ENCODE measurements at places on chromosomes 3 and 15.
A peak's percentile ranks its signal among the peaks of the same experiment; 100 is the strongest.

DNA sequence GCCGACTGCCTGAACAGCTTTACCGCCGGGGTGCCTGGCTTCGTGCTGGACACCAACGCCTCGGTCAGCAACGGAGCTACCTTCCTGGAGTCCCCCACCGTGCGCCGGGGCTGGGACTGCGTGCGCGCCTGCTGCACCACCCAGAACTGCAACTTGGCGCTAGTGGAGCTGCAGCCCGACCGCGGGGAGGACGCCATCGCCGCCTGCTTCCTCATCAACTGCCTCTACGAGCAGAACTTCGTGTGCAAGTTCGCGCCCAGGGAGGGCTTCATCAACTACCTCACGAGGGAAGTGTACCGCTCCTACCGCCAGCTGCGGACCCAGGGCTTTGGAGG is 815 bp downstream of the SPINT1 start:
- no peak for DNase-seq

DNA sequence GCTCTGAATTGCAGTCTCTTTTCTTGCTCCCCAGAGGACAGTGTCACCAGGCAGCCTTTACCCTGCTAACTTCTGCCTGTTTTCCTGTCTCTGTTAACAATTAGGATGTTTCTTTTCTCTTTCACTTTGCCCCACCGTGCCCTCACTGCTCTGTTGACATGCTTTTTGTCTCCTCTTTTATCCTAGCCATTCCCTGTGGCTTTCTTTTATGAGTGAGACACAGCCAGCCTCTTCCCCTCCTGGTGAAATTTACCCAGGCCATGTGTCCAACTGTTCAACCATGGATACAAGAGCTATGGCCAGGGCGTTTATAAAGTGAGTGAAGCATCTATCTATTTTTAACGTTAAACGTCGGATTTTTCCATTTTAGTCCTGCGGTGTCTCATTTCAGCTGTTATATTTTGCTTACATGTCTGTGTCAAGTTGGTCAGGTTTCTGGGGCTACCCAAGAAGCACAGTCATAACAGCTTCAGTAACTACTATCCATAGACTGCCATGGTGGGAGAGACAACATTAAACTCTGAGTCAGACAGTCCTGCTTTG is 443.2 kb upstream of the AZI2 start:
- no peak for DNase-seq

GRCh38 chr15:61011576-61012336 is 217.3 kb downstream of the RORA start:
- no peak for DNase-seq

DNA sequence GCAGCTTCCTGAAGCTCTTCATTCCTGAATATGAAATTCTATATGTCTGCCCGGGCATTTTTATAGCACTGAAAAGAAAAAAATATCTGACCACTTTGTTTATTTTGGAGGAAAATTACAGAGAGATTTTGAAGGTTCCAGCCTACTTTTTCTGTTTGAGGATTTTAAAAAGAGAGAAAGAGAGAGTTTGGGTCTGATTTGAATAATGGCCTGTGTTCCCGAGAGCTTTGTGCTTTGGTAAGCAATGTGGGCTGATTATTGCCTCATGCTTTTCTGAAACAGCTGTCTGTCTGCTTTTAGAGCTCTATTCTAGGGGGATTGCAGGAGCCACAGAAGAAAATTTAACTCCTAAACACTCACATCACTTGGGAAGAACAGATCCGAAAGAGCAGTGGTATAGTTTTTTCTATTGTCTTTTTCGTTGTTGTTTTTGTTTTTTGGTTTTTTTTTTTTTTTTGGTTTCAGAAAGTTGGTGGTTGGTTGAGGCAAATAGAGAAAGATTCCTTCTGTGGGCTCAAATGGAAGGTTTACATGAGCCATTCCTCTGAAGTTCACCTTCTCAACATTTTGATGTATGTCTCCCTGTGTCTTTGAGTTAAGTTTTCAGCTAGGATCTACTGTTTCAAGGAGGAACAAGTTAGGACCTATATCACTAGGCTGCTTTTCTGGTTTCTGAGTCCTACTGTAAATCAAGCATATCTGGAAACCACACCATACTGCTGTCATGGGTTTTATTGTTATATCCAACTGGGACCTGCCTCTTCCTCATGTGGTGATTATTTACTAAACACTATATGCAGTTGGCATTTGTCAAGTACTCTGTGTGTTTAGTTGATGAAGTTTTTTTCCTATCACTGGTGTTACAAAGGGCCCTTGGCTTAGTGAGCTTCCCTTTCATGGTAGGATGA is 178.9 kb downstream of the KCNMB2 start:
- peak; percentile 76 for DNase-seq

DNA sequence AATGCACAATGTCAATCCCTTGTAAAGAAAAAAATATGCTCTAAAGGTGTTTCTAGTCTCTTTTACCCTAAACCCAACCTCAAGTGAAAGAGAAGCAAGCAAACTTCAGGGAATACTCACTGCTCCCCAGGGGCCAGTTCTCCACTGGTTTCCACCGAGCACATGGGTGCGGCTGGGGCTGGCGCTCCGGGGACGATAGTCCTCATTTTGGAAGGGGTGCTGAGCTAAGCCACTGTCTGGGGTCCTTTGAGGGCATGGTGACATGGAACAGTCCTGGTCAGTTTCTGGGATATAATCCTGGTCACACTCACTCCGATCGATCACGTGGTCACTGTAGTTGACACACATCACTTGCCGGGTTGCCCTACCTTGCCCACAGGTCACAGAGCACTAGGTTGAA is 86.0 kb downstream of the ADAMTS9 start:
- DNase-seq = no peak

GRCh38 chr3:55724821-55725220 is 237.7 kb upstream of the WNT5A start:
- no peak for DNase-seq

DNA sequence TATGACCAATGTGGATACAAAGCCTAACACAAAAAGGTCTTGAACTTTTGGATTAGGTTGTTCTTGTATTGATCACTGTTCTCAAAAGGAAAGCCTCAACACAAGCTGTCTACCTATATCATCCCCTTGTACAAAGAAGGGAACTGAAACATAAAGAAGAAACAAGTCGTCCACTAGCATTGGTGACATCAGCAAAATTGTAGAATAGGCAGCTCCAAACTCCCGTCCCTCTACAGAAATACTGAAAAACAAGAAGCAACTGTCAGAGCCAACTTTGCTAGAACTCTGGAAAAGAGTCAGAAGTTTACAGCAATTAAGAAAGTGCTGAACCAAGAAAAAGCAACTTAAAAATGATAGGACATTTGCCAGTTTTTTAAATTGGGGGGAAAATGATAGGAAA is 7.5 kb upstream of the NR1I2 start:
- DNase-seq = no peak

DNA sequence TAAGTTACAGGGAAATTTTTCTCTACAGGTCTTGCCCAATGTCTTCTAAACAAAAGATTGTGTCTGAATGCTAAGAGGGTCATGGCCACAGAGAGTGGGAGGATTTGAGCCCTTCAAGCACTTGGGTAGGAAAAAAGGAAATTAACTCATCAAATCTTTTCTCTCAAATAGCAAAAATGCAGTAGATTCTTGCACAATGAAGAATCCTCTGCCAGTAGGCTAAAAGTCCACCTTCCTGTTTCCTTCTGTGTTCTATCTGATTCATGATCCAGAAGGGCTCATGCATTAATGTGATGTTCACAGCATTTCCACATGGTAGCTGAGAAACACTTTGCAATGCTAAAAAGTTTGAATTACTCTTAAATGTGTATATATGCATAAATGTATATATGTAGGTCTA is 177.1 kb downstream of the CD47 start:
- peak; percentile 9 for DNase-seq

GRCh38 chr15:98076021-98076816 is 115.7 kb downstream of the ARRDC4 start:
- DNase-seq = peak; percentile 4

DNA sequence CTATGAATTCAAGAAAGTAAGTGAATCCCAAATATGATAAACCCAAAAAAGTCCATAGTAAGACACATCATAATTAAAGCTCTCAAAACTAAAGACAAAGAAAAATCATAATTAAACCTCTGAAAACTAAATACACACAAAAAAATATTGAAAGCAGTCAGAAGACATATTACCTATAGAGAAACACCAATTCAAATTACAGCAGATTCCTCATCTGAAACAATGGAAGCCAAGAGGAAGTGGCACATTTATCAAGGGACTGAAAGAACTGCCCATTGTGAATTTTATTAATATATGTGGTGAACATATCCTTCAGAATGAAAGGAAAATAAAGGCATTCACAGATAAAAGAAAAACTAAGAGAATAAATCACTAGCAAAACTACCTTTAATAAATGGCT is 128.2 kb downstream of the SCAPER start:
- DNase-seq = no peak

- no peak for DNase-seq
These were observed 7.0 kb upstream of the VIPR1 start for GRCh38 chr3:42495393-42495792.

DNA sequence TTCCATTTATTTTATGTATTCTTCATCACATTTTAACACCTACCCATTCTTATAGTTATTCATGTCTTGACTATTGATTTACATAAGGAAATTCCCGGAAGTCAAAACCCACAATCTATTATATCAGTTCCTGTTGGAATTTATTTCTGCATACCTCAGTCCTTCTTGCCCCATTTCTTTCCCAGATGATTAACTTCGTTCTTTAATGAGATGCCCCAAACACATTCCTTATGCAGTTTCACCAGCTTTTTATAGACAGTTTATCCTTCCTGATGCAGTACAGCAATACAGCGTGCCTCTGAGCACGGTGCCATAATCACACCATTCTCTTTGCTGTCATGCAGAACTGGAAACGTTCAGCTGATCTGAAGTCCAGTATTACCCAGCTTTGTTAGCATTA is 175.8 kb upstream of the NANOGP8 start:
- no peak for DNase-seq

DNA sequence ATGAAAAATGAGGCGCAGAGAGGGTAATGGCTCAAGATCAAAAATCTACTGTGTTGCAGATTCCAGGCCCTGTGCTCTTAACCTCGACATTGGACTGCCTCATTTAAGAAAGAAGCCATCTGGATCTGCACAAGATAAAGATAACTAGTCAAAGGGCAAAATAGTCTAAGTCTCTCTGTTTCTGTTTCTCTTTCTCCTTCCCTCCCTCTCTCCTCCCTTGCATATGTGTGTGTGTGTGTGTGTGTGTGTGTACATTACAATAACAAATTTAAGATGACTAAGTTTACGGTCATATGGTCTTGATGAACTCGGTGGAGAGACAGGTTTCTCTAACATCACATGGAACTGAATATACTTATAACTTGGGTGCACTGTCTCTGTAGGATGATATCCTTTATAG is 69.2 kb downstream of the MEIS2 start:
- no peak for DNase-seq

DNA sequence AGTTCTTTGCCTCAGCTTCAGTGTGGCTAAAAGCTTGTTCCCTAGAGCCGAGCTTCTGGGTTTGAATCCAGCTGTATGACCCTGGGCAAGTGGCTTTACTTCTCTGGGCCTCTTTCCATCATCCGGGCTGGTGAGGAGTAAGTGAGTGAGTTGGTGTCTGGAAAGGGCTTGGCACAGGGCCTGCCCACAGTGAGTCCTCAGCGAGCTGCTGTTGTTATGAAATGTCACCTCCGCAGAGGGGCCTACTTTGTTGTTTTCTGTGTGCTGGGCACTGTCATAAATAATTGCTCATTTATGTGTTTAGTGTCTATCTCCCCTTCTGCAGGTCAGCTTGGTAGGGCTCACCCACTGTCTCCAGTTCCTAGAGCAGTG is 31.7 kb downstream of the SLC6A6 start:
- DNase-seq = peak; percentile 37

DNA sequence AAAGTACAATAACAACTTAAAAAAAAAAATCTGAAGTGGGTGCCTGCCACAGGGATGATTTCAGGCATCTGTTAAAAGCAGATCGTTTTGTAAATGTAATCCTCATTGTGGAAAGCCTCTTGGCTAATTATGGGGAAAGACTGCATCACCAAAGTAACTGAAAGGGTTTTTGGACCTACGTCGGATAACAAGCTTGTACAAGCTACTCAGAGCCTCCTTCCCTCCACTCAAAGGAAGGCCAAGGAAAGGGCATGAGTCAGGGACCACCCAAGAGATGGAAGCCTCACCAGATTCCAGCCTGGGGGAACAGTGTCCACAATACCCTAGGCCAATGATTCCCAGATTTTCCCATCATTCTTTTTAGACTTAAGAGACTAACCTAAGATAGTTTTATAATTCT is 84.3 kb downstream of the ATP1B3 start:
- peak; percentile 50 for DNase-seq

DNA sequence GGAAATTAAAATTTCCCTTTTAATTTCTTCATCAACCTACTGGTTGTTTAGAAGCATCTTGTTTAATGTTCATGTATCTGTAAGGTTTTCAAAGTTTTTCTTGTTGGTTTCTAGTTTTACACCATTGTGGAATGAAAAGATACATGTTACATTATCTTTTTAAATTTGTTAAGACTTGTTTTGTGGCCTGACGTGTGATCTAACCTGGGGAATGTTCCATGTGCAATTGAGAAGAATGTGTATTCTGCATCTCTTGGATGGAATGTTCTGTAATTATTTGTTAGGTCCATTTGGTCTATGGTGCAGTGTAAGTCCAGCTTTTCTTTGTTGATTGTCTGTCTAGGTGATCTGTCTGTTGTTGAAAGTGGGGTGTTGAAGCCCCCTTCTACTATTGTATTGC is 45.7 kb downstream of the THSD4 start:
- peak; percentile 71 for DNase-seq

GRCh38 chr3:64595253-64595694 is 92.5 kb downstream of the ADAMTS9 start:
- peak; percentile 72 for DNase-seq

- DNase-seq = peak; percentile 0
These were observed 158.9 kb downstream of the TAFA4 start for GRCh38 chr3:68773401-68773800.

- DNase-seq = peak; percentile 22
These were observed 27.6 kb downstream of the OPA1 start for GRCh38 chr3:193620650-193621049.

- DNase-seq = no peak
These were observed 613.8 kb downstream of the DIPK2A start for GRCh38 chr3:144585408-144585807.

- DNase-seq = peak; percentile 96
These were observed 53.1 kb downstream of the SLC4A7 start for GRCh38 chr3:27431116-27431515.

DNA sequence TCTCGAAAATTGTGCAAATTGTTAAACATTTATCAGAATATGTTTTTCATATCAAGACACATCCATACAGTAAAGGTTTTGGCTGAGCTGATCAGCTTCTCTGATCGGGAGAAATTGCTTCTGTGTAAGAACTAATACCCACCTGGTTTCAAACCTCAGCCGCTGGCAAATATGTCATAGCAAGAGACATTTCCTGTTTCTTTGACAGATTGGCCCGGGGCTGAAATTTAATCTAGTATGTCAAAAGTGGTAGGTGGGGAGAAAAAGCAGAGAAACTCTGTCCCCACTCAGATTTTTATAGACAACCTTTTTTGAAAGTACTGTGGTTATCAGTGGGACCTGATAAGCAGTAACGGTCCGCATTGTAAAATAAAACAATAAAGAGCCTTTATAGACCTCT is 88.8 kb upstream of the SLC24A5 start:
- DNase-seq = no peak

All from bronchial epithelial cell (primary cell).